ENCODE measurements at places on chromosomes 13 and 19. TPM values are rescaled to one million over a fixed set of nuclear protein-coding genes. Genes with fewer than 3 reads are reported as not detected.

The DGKH gene
- total RNA-seq, result 20.0 TPM

The MED4 gene
- total RNA-seq, result 53.8 TPM

- DNase-seq, result no peak
Observed at GRCh38 chr13:82292334-82292733, 1589.9 kb downstream of the SLITRK1 start.

- no peak for DNase-seq
Observed at GRCh38 chr19:13087295-13087694, 15.4 kb downstream of the LYL1 start.

DNA sequence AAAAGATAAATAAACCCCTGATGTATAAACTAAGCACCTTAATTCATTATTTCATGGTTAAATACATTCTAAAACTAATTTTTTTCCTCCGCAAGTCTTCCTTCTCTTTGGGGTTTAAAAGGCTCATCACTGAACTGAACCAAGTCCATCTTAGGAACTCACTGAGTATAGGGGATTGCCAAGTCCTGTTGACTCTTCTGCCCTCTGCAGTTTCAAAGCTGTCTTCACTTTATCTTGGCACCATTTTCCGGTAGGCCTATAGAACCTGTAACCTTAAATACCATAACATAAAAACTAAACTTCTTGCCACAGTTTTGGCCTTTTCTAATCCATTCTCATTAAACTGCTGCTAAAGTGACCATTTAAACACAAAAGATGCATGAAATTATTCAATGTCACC is 66.5 kb upstream of the USPL1 start:
- peak; percentile 40 for DNase-seq

DNA sequence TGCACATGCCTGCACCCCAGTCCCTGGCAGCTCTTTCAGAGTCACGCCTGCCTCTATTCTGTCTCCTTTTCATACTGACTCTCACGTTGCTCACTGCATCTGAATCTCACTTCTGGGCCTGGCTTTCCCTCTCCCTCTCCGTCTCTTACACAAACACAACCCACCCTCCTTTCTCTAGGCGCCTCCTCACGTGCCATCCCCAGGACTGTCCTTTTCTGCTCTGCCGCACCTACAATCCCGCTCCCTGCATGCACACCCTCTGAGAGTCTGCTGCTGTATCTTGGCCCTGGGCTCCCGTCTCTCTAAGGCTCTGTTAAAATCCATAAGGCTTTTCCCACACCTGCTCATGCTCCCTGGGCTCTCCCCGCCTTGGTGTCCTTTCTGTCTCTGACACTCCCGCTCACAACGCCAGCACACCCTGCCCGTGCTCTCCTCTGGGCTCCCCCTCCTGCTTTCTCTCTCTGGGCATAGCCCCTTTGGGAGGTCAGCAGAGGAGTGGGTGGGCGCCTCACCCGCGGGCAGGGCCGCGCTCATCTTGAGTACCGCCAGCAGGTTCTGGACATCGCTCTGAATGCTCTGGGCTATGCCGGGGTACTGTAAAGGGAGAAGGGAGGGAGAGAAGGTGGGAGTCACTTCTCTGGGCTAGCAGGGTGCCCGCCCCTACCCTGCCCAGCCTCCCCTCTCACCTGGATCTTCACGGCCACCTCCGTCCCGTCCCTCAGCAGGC is 12.7 kb upstream of the NUMBL start:
- DNase-seq, result no peak

- no peak for DNase-seq
Observed at GRCh38 chr13:22218797-22219196, 547.9 kb downstream of the FGF9 start.

Measured in activated CD8-positive, alpha-beta memory T cell treated with anti-CD3 and anti-CD28 coated beads, Interleukin-2, amount 10 ng/mL, durations not matched to agents 7 days and 5 days (primary cell).